ELR (cell line): ENCODE measurements at places on chromosomes 3 and 15.

DNA sequence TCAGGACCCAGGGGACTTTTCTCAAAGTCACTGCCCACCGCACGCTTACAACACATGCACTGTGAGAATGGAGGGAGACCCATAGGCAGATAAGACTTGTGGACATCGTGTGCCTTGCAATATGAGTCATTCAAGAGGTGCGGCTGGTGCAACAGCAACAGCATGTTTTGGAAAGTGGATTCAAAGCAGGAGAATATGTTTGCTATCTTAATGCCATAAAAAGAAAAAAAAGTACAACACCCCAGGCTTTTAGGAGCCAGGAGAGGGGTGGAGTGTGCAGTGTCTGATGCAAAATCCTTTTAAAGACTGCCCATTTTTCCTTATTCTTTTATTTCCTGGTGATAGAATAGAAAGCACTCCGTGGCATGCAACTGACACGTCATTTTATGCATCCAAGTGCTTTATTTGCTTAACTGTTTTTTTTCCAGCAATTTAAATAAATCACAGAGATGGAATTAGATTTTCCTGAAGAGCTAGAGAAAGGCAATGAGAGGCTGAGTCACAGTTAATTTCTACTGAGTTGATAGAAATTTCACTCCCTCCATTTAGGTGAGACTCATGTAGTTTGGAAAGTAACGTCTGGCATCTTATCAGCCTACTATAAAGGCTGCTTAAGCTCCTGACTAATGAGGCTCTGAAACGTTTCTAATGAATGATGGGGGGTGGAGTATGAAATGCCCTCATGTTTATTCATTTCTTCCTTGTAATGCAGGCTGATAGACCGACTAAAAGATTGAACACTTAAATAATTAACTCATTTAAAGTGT lies 96.4 kb downstream of the NSUN3 start:
- peak; percentile 59 for DNase-seq

GRCh38 chr15:67115586-67115969 lies 50.2 kb downstream of the SMAD3 start:
- no peak for DNase-seq

DNA sequence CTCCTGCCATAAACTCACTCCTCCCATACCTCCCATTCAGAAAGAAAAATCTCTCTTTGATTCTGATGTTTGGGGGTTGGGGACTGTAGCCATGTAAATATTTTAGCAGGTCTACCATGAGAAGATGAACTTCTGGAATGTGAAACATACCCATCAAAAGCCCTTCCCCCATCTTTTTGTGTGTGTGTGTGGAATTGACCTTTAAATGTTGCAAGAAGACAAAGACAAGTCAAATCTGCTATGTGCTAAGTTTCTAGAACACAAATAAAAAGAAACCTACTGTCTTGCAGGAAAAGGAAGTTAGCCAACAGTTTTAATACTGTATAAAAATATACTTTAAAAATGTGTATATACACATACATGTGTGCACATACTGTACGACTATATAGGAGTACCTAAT lies 29.7 kb upstream of the USP50 start:
- no peak for DNase-seq

GRCh38 chr3:172042136-172042662 lies 2.8 kb downstream of the FNDC3B start:
- DNase-seq = peak; percentile 15

DNA sequence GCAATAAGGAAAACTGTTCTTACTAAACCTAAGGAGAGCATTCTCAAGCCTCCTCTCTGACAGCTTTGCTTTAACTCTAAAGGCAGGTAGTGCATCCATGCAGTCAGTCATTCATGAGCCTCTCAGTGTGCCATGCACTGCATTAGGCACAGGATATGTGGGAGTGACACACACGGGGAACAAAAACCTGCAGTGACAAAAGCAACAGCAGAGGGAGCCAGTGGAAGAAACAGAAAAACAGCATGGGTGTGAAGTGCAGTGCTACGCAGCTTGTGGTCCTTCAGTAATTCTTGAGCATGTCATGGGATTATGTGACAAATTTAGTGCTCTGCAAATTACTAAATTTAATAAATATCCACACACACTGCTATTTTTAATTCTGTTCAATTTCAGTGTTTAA lies 230.7 kb downstream of the BBX start:
- peak; percentile 62 for DNase-seq
